ENCODE measurements at places on chromosomes 6 and 20. TPM values are rescaled to one million over a fixed set of nuclear protein-coding genes. Genes with fewer than 3 reads are reported as not detected.

GPR6 gene
- not detected for total RNA-seq

GNRH2 gene
- total RNA-seq, result 1.6 TPM

LRFN2 gene
- not detected for total RNA-seq

NOX3 gene
- not detected for total RNA-seq

SERINC1 gene
- 80.7 TPM for total RNA-seq

RAMACL gene
- total RNA-seq, result 0.44 TPM

MAN1A1 gene
- 19.5 TPM for total RNA-seq

SIRPD gene
- 0.30 TPM for total RNA-seq

SYNDIG1 gene
- not detected for total RNA-seq

KHDRBS2 gene
- not detected for total RNA-seq

LBP gene
- total RNA-seq, result not detected

CDH26 gene
- total RNA-seq, result 2.5 TPM

IRF4 gene
- 94.2 TPM for total RNA-seq

KCNG1 gene
- total RNA-seq, result not detected

GDAP1L1 gene
- not detected for total RNA-seq

TMC2 gene
- total RNA-seq, result not detected

KIAA0408 gene
- 3.1 TPM for total RNA-seq

SSTR4 gene
- total RNA-seq, result not detected

CD93 gene
- 0.47 TPM for total RNA-seq

ZBTB2 gene
- total RNA-seq, result 28.5 TPM

SIRPG gene
- 98.7 TPM for total RNA-seq

XKR7 gene
- not detected for total RNA-seq

HTR1B gene
- total RNA-seq, result not detected

SIGLEC1 gene
- 0.20 TPM for total RNA-seq

TRIM40 gene
- total RNA-seq, result not detected

CYP21A2 gene
- 0.43 TPM for total RNA-seq

MRAP2 gene
- total RNA-seq, result not detected

TP53TG5 gene
- total RNA-seq, result not detected
